ENCODE measurements at places on chromosomes 1 and 21.

DNA sequence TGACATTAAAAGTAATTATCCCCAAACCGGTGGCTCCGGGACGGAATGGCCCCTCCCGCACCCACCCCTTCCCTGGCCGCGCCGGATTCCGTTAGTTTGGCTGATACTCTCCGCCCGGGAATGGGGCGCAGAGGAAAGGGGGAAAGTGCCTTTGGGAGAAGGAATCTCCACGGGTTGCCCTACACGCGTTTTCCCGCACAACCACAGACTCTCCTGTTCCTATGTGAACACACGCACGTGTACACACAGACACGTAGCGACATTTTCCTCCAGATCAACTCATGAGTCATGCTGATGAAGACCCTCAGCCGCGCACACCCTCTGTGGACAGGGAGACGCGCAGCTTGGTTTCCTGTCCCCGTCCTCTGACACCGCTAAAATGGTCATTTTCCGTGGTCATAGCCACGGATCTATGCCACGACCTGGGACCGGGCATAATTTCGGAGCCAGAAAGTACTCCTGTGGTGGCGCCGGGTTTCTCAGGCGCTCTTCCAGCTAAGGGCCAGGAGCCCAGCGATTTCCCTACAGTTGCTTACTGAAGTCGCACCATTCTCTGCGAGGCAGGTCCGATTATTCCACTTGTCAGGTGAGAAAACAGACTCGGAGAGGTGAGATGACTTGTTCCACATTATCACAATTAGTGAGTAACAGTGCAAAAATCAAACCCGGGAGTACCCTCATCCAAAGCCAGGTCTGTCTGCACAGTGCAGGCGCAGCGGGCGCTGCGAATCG lies 4.0 kb upstream of the DMRTA2 start:
- no peak for DNase-seq

DNA sequence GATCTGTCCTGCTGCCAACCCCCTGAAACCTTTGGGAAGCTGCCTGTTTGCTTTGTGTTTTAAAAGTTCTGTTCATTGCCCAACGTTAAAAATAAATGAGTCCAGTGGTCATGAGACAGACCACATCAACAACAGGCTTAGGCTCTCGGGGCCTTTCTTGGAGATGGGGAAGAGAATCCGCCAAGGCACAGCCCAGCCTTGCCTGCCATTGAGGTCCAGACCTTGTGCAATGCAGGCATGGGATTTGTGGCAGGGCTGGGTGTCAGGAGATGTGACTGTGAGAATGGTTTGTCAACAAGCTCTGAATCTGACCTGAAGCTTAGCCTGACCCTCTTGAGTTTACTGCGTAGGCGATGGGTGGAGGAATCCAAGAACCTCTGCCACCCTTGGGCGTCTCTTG lies 4.2 kb downstream of the SPSB1 start:
- no peak for DNase-seq

GRCh38 chr1:174276087-174276486 lies 116.8 kb downstream of the RABGAP1L start:
- DNase-seq: no peak

- no peak for DNase-seq
Measured at GRCh38 chr1:77487631-77488030, 194.8 kb downstream of the ZZZ3 start.

GRCh38 chr1:91583326-91583755 lies 82.7 kb downstream of the CDC7 start:
- DNase-seq: no peak

DNA sequence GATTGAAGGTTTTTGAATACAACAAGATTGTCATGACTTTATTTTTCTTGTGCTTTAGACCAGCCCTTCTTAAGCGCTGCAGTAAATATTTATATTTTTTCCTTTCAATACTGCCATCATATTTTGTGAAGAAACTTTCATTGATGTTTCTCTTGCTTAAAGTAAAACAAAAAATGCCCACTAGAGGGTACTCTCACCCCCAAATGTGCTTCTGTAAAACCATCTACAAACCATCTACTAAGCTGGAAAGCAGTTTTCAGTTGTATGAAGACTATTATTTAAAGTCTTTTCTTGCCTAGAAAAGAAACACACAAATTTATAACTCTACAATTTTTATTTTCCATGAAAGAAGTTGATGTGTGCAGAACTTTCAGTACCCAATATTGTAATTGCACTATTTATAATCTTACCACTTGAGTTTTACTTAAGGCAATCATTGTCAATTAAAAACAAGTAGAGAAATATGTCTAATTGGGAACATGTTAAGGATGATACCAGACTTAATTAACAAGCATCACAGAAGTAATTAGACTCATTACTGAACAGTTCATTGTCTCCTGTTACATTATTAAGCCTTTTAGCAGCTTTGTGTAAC lies 10.7 kb downstream of the LEPR start:
- DNase-seq: no peak

DNA sequence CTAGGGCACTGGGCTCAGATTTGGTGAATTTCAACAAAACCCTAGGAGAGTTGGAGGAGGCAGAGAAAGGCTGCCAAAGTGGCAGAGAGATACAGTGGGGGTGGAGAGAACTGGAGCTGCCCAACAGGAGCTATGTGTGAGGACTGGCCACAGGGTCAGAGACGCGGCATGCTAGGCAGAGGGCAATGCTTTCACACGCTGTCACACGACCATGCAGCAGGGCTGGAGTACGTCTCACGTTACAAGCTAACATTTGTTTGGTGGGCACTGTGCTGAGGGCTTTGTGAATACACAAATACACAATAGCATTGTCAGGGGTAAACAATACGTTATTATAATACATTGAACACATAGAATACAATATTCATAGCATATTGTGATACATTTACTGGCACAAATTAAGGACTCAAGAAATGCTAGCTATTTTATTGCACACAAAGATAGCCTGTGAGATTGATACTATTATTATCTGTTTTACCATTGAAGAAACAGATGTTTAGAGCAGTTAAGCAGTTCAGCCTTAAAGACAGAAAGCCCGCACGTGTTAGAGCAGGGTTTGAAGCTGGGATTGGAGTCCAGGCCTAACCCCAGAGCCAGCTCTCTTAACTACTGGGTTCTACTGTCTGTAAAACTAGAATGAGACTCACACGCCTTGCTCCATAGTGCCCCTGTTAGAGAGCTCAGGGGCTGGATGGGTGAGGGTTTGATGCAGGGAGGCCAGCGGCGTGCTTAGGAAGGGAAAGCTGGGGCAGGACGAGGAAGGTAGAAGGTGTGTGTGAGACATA lies 4.5 kb downstream of the RAB7B start:
- DNase-seq: no peak

DNA sequence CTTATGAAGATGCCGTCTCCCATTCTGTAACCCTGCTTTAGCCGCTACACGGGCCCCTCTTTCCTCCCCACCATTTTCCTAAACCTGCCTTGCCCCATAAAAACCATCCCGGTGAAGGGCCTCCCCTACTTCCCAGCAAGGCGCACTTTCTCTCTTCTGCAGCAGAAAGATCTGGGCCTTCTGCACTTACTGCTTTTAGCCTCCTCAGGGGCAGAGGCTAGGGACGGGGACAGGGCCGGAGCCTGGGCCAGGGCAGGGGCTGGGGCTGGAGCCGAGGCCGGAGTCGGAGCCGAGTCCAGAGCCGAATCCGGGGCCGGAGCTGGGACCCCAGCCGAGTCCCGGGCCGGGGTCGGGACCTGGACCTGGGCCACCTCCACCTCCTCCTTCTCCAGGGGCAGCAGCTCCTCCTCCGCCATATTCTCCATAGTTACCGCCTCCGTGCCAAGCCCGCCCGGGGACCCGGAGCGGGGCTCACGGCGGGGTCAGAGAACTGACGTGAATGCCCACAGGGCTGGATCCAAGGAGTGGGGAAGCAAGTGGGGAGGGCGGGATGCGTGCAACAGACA lies 382 bp downstream of the TRMT1L start:
- no peak for DNase-seq

GRCh38 chr1:198203434-198203833 lies 46.6 kb downstream of the NEK7 start:
- DNase-seq: no peak

DNA sequence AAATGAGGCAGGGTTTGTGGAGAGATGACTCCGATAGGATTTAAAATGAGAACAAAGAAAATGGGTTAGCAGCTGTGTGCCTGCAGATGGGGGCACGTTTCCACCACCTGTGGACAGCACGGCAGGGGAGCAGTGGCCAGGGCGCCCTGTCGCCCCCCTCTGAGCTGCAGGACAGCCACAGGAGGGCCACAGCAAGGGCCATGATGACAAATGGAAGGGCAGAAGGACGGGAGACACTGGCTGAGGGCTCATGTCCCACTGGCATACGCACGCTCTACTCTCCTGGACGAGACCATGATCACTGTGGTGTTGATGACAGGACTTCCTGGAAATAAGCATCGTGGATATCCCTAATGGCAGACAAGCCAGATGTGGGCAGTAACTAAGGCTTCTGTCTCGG lies 241.0 kb downstream of the SDCCAG8 start:
- DNase-seq: no peak

GRCh38 chr1:202752774-202753173 lies 42.5 kb upstream of the SYT2 start:
- DNase-seq: no peak

GRCh38 chr1:67573311-67573872 lies 111.6 kb upstream of the GADD45A start:
- no peak for DNase-seq

DNA sequence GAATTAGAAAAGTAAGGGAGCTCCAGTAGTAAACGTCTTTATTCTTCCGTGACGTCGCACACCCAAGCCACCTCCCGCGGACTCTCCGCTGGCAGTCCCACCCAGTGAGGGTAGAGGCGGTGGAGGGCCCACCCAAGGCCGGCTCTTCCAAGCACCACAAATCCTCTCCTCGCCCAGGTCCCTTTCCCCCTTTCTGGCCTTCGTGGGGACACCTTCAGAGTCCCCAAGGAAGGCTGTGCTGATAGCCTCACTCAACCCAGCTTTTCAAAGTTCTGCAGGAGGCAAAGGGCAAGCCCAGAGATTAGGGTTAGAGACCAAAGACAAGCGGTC lies 349 bp upstream of the GPN2 start:
- DNase-seq: no peak

- DNase-seq: no peak
Measured at GRCh38 chr1:43757343-43758053, 50.2 kb downstream of the ST3GAL3 start.

DNA sequence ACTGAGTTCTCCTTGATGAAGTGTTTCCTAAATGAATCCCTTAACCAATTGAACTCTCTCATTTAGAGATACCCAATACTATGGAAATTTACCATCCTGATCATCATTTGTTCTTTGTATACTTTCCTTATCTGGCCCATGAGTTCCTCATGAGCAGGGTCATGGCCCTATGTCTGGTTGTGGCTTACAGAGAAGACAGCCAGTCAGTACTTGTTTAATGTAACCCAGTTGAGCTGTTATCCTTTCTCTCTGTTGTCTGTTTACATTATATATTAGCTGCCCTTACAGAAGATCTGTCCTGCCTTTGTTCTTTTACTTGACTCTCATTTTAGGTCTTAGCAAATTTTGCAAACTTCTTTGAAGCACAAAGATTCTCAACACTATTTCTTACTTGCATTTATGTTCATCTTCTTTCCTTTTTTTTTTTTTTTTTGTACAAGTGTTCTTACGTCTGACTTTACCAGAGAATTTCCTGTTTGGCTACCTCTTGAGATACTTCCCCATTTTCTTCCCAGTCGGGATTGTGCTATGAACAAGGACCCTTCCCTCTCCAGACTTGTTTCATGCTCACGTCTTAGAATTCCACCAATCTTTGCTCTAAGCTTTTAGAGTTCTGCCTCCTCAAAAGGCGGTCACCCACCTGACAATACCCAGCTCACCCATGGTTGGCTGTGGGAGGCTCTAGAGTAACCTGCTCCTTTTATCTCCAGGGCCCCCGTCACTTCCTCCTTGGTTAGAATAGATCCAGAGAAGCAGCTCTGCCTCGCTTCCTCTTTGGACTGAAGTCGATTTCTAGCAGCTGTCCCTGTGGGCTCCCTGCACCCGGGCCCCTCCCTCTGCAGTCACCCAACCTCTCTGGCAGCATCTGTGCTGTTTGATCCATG lies 53.6 kb upstream of the RUNX1 start:
- DNase-seq: no peak

GRCh38 chr21:35265170-35265877 lies 216.2 kb upstream of the RUNX1 start:
- DNase-seq: no peak

- DNase-seq: no peak
Measured at GRCh38 chr1:178465011-178465410, 31.8 kb downstream of the CLEC20A start.

DNA sequence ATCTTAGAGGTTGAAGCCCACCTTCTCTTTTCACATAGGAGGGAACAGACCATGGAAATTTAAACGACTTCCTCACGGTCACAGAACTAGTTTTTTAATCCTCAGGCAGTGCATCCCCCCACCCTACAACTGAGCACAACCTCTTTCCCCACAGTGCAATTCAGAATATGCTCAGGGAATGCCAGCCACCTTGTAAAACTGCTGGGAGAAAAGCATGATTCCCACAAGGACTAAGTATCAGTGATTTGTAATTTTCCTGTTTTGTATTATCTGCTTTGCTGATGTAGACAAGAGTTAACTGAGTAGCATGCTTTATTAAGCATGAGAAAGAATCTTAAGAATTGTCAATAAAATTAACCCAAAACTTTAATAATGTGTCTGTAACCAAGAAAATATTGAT lies 23.8 kb downstream of the TMEM50A start:
- no peak for DNase-seq

DNA sequence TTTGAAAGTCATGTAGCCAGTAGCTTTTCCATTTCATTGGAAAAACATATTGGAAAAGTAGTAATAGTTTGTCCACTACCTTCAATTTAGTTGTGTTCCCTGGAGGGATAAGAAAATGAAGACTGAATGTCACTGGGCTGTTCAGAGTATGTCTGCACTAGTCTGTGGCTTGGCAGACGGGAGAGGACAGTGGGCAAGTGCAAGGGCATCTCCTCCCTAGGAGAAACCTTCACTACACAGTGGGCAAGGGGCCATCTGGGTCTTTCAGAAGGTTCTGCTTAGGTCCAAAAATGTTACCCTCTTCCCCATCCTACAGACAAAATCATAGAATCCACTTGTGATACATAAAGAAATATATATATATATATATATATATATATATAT lies 118.1 kb downstream of the C1orf21 start:
- no peak for DNase-seq
